Activated naive CD8-positive, alpha-beta T cell treated with anti-CD3 and anti-CD28 coated beads, Interleukin-2, amount 10 ng/mL, durations not matched to agents 7 days and 5 days (primary cell): ENCODE measurements at places on chromosomes 3 and 15.
A peak's percentile ranks its signal among the peaks of the same experiment; 100 is the strongest.

GRCh38 chr3:143951351-143951971 is 20.2 kb upstream of the DIPK2A start:
- no peak for DNase-seq
- H3K4me1 ChIP-seq, result peaks cover 1% of the 10 kb centered on the region
- H3K27me3 ChIP-seq, result peaks cover 12% of the 10 kb centered on the region
- no peak overlapping the region for H3K4me3 ChIP-seq
- H3K36me3 ChIP-seq, result no peaks in the 10 kb centered on the region

DNA sequence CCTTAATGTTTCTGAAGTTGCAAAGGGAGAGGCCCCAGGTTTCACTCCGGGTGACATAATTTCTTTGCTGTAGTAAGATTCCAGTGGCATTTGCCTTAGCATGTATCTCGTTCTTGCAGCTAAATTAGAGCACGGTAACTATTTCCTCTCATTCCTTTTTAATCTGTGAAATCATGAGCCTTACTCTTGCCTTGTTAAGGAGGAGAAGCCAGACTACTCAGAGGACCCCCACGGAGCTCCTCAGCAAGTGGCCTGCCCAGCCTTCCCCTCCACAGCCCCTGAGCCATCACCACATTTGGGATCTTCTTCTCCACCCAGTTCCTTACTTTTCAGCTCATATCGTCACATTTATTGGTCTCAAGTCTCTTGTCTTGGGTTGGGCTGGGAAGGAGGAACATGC is 54.2 kb downstream of the ABHD2 start:
- H3K27ac ChIP-seq, result no peak overlapping the region
- peaks cover 16% of the 10 kb centered on the region for H3K4me1 ChIP-seq
- DNase-seq, result no peak
- no peaks in the 10 kb centered on the region for H3K27me3 ChIP-seq
- H3K36me3 ChIP-seq, result peaks cover 16% of the 10 kb centered on the region
- no peak overlapping the region for H3K4me3 ChIP-seq

DNA sequence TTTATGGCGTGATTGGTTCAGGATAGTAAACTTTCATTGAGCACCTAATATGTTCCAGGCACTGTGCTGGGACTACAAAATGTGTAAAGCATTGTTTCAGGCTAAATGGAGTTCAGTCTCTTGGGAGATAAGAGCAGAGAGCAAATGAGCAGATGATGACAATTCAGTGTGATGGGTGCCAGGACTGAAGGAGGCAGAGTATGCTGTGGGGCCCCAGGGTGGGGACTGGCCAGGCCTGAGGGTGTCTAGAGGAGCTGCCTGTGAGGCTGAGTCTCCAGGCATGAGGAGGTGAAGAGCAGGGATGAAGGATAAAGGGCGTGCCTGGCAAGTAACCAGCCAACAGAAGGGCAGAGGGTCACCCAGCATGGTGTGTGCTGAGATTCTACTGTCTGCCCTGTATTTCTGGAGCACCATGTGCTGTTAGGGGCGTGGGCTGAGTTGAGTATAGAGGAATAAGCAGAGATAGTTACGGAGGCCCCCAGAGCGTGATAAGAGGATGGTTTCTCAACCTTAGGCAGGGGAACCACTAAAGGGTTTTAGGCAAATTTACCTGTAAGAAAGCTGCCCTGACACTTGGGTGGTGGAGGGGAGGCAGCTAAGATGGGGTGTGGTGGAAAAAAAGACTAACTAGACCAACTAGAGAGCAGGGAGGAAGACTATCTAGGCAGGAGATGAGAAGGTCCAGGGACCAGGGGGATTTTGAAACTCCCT is 38.5 kb downstream of the EPHB1 start:
- H3K4me1 ChIP-seq, result no peaks in the 10 kb centered on the region
- no peak for DNase-seq
- no peak overlapping the region for H3K27ac ChIP-seq

- no peaks in the 10 kb centered on the region for H3K27me3 ChIP-seq
- H3K4me1 ChIP-seq, result no peaks in the 10 kb centered on the region
- H3K36me3 ChIP-seq, result no peaks in the 10 kb centered on the region
- H3K27ac ChIP-seq, result no peak overlapping the region
Measured at GRCh38 chr3:62686503-62687294, 188.5 kb downstream of the CADPS start.

GRCh38 chr3:154301561-154301960 is 22.7 kb downstream of the DHX36 start:
- no peak overlapping the region for H3K27ac ChIP-seq
- H3K36me3 ChIP-seq, result peaks cover 37% of the 10 kb centered on the region
- no peaks in the 10 kb centered on the region for H3K27me3 ChIP-seq
- no peak for DNase-seq
- H3K4me3 ChIP-seq, result no peak overlapping the region

DNA sequence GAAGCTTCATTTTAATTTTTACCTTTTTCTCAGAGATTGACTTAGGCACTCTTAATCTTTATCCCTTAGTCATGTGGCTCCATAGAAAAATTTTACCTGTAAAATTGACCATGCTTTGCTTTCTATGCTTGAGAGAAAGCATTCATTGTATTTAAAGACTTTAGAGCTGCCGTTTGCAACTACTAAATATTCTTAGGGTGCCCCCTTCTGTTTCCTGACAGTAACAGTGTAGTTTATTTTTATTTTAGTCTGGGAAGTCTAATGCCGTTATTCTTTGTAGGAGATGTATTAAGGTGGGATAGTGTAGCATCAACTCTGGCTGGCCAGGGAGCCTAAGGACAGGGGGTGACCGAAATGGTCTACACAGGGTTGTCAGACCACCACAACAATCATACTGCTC is 84.5 kb upstream of the SYNPR start:
- H3K27ac ChIP-seq, result no peak overlapping the region
- H3K27me3 ChIP-seq, result no peaks in the 10 kb centered on the region
- no peak overlapping the region for H3K4me3 ChIP-seq
- H3K4me1 ChIP-seq, result no peaks in the 10 kb centered on the region
- H3K36me3 ChIP-seq, result no peaks in the 10 kb centered on the region
- no peak for DNase-seq

DNA sequence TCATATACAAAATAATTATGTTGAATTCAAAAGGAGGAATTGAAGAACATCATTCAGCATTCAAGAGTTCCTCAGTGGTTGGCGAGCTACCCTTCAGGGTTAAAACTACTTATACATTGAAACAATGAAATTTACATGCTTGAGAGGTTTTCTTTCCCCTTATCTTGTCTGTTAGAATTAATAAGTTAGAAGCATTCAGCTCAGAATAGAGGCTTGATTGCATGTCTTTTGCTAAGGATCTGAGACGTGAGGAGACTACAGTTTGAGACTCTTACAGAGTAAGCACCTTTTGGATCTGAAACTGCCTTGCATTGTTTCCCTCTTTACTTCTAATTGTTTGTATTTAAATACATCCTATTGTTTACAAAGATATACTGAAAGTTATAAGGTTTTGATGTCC is 157.6 kb downstream of the NSUN3 start:
- H3K4me3 ChIP-seq, result no peak overlapping the region
- no peaks in the 10 kb centered on the region for H3K4me1 ChIP-seq
- no peaks in the 10 kb centered on the region for H3K36me3 ChIP-seq
- no peak for DNase-seq
- H3K27me3 ChIP-seq, result no peaks in the 10 kb centered on the region

DNA sequence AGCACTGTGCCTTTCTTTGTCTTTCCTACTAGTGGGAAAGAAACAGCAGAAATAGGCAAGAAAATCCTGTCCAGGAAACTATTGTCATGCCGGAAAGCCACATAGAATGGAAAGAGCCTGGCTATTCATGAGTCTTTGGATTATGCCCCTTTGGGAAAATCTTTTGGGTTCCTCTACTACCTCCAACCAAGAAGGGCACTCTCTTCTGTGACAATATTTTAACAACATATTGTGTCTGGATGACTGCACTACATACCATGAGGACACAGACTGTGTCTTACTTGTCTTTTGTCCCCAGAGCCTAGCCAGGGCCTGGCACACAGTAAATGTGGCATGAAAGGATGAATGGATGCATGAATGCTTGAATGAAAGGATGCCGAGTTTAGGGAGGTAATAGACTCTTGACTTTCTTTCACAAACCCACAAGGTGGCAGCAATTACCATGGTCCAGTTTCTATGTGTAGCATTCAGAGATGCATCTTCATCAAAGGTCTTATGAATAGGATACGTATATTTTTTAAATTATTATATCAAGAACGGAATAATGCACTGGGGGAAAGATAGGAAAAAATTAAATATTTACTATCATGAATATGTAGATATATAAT is 30.3 kb downstream of the ARL14 start:
- no peak for DNase-seq
- H3K27me3 ChIP-seq, result peaks cover 29% of the 10 kb centered on the region
- H3K4me3 ChIP-seq, result no peak overlapping the region
- H3K27ac ChIP-seq, result no peak overlapping the region

DNA sequence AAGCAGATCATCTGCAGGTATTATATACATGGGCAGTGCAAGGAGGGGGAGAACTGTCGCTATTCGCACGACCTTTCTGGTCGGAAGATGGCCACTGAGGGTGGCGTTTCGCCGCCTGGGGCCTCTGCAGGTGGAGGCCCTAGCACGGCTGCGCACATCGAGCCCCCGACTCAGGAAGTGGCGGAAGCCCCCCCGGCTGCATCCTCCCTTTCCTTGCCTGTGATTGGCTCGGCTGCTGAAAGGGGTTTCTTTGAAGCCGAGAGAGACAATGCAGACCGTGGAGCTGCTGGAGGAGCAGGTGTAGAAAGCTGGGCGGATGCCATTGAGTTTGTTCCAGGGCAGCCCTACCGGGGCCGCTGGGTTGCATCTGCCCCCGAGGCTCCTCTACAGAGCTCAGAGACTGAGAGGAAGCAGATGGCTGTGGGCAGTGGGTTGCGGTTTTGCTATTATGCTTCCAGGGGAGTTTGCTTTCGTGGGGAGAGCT is 639 bp downstream of the MKRN3 start:
- no peaks in the 10 kb centered on the region for H3K27me3 ChIP-seq
- no peaks in the 10 kb centered on the region for H3K4me1 ChIP-seq
- peak overlapping the region; percentile 65 for H3K4me3 ChIP-seq
- H3K36me3 ChIP-seq, result no peaks in the 10 kb centered on the region
